ENCODE measurements at places on chromosomes 4 and X. TPM values are rescaled to one million over a fixed set of nuclear protein-coding genes. Genes with fewer than 3 reads are reported as not detected.

CXCL11 gene
- polyA plus RNA-seq: 1.4 TPM

WDR1 gene
- polyA plus RNA-seq: 388 TPM

HTATSF1 gene
- polyA plus RNA-seq: 3.1 TPM

ASB12 gene
- polyA plus RNA-seq: not detected

TMPRSS11E gene
- polyA plus RNA-seq: 2.3 TPM

NOX1 gene
- not detected for polyA plus RNA-seq

HPGD gene
- polyA plus RNA-seq: 0.75 TPM

S100P gene
- 2.3 TPM for polyA plus RNA-seq

FAM184B gene
- polyA plus RNA-seq: 0.01 TPM

PDCL2 gene
- not detected for polyA plus RNA-seq

KLHL13 gene
- polyA plus RNA-seq: 5.9 TPM

SLC6A14 gene
- 0.74 TPM for polyA plus RNA-seq

CTSO gene
- polyA plus RNA-seq: 3.0 TPM

FATE1 gene
- not detected for polyA plus RNA-seq

DGAT2L6 gene
- not detected for polyA plus RNA-seq

SPANXC gene
- not detected for polyA plus RNA-seq

ADH7 gene
- polyA plus RNA-seq: 2.2 TPM

ADAM29 gene
- polyA plus RNA-seq: not detected

All from keratinocyte (primary cell).